ENCODE measurements at places on chromosomes 4 and X.

DNA sequence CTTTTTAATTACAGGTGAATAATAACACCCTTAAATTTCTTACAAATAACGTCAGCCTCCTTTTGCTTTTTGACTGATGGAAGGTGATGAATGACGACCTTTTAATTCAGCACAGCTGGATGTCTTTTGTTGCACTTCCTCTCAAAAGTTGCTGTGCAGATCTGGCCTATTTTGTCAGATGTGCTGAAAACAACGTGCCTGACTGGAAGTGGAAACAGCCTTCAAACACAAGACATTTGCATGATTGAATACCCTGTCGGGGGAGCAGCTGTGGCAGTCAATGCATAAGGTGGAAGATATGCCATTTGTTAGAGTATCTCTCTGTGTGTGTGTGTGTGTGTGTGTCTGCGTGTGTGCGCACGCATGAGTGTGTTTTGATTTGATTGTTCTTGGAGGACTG is 579.7 kb downstream of the SPRY1 start:
- no peak for DNase-seq

DNA sequence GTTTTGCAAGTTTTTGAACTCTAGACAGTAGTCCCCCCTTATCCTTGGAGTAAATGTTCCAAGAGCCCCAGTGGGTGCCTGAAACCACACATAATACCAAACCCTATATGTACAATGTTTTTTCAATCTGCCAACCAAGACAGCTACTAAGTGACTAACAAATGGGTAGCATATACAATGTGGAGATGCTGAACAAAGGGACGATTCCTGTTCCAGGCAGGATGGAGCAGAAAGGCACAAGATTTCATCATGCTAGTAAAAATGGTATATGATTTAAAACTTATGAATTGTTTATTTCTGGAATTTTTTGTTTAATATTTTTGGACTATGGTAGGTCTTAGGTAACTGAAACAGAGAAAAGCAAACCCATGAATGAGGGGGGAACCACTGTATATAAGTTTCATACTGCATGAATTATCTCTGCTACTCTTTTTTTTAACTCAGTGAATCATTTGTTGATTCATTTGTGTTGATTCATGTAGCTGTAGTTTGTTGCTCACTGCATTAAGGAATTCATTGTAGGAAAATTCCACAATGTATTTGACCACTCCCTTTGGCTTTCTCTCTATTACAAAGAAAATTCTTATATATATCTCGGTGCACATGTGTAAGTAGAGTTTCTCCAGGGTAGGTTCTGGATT is 21.9 kb upstream of the ANXA3 start:
- peak; percentile 40 for DNase-seq

GRCh38 chr4:136793848-136794247 is 738.4 kb downstream of the PCDH18 start:
- DNase-seq = no peak

DNA sequence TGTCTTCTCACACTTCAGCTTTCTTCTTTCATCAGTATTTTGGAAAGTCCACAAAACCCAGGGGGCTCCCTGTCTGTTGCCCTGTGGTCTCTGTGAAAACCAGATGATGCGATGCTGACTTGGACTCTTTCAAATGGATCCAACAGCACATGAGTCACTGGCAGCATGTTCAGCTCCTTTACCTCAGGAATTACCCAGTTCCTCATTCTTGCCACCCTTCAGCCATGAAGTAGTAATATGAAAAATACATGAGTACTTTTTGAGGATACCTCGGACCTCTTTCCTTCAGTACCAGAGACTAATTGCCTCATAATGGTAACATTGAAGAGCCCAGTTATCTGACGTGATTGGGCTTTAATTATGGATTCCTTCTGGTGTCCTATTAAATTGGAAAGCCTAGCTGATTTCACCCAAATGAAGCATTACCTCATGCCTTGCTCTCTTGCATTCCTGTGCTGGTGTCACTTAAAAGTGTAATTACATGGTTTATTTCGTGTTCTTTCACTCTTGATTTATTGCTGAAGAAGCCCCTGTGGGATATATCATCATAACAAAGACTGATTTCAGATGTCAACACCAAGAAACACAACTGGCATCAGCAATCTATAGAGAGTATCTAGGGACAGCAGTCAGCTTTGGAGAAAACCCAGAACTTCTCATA is 63.4 kb downstream of the NFKB1 start:
- no peak for DNase-seq

- DNase-seq = no peak
Measured at GRCh38 chrX:100673397-100673953, 29.5 kb downstream of the SRPX2 start.

GRCh38 chrX:40083120-40083978 is 14.4 kb downstream of the BCOR start:
- no peak for DNase-seq

- DNase-seq = no peak
Measured at GRCh38 chr4:108261026-108261425, 92.3 kb upstream of the LEF1 start.

DNA sequence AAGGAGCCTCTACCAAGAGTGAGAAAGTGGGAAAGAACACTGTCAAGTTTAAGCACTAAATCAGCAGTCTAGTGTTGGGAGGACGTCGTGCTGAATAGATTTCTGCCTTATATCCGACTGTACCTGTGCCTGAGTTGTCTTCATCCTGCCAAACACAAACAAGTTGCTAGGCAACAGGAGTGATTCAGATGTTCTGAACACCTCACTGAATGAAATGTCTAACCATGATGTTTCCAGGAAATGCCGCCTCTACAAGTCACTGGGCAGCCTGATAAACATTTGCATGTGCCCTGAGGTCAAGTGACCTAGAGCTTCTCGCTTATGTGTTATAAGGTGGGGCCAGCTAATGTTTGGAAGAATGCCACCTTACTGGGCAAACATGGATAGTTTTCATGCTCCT is 37.9 kb downstream of the SGMS2 start:
- no peak for DNase-seq

DNA sequence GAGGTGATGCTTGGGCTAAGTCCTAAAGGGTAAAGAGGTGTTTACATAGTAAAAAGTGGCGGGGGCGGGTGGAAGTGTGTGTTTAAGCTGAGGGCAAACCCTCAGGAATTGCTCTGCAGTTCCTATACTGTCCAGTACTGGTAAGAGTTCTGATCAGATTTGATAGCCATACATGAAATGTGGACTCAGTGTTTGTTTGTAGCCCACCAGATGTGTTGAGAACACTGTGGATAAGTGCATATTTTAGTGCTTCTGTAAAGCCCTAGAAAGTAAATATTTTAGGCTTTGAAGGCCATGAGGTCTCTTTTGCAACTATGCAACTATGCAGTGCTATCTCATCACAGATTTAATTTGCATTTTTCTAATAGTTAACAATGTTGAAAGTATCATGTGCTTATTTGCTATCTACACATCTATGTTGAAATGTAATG is 80.7 kb upstream of the EOLA2 start:
- no peak for DNase-seq

DNA sequence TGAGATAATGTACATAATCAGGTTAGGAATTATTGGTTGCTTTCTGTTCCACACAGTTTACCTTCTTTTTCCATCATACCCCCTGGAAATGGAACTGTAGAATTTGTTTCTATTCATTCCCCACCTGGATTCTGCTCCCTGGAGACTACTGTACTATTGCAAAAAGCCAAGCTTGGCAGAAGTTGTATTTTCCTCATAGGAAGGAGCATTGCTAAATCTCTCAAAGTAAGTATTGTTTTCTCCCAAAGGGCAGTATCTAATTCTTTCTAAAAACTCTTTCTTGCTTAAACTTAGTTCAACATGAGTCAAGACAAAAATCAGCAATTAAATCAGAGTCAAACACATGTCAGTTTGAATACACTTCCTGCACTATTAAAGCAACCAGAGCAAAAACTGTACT is 136.2 kb downstream of the CDS1 start:
- DNase-seq = no peak

DNA sequence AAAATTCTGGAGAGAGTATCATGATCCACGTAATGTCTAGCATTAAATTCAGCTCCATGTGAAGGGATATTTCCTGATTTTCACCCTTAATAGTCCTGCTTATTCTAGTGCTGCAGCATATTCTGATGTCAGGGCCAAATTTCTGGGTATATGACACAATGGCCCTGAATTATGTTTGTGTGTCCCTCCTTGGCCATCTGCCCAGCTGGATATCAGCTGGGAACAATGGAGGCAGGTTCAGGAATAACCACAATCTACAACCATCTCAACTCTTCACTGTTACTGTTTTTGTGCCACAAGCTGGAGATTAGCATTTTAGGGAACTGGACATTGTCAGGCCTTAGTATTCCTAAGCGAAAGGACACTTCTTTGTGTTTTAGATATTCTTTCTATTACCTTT is 3.5 kb downstream of the GLRB start:
- DNase-seq = no peak

- DNase-seq = no peak
Measured at GRCh38 chr4:117466388-117466787, 381.0 kb upstream of the TRAM1L1 start.

DNA sequence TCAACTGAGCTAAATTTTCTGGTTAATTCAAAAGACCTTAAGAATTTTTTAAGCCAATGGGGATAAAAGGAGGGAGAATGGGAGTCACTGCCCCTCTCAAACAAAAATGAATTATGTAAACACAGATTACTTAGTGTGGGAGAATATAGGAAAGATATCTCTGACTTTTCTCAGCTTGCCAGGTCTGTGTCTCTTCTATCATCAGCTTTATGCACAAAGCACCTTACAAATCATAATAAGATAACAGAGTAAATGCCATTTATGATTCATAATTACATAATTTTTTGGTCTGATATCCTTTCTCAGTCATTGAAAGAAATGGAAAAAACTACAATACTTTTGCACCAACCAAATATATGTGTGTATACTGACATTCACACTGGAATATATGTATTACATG is 604.6 kb upstream of the FAM241A start:
- DNase-seq = no peak

- DNase-seq = no peak
Measured at GRCh38 chrX:121191779-121192178, 144.4 kb downstream of the GLUD2 start.

DNA sequence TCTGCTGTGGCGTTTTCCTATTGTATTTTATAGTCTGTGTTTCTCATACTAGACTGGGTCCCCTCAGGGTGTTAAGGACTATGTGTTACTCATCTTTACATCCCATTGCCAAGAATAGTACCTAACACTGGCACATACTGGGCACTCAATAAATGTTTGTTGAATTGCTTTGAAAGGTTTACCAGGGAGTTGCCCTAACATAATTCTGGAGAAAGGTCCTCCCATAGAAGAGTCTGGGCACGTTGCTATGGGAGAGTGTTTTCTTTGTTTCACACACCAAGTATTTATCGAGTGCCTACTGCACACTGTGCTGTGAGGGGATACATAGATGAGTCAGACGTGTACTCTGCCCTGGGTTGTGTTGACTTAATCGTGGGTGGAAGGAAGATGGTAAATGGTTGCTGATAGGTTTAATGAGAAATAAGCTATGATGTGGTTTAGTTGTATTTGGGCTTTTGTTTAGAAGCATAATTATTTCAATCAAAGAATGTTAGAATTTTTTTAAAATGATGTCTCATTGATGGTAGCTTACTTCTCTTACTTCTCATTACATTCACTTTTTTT is 42.9 kb downstream of the AFF1 start:
- no peak for DNase-seq

DNA sequence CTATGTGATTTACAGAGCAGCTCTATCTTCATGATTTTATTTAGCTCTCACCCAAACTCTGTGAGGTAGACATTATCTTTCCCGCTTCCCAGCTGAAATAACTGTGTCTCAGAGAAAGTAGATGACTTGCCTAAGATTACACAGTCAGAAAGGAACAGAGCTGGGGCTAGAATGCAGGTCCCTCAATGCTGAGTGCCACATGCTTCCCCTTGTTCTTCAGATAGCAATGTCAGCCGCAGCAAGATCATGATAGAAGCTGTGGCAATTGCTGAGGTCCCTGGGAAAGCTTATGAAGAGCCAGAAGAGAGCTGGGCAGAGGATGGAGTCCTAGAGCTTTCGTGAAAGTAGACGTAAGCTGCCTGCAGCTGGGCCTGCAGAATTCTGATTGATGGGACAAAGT is 11.1 kb upstream of the GABRE start:
- no peak for DNase-seq

DNA sequence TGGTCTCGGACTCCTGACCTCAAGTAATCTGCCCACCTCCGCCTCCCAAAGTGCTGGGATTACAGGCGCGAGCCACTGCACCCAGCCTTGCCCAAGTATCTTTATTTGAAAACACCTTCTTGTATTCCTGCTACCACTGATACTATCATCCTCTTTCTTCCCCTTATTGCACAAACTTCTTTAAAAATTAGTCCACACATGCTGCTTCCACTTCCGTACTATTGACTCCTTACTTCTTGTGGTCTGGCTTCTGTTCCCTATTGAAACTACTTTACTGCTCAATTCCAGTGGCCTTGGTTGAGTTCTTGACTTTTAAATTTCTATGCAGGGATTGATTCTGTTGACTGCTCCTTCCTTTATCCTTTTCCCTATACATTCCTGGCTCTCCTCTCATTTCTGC is 38.8 kb downstream of the MTM1 start:
- DNase-seq = no peak

GRCh38 chr4:77023920-77024319 is 51.9 kb downstream of the CCNI start:
- no peak for DNase-seq

GRCh38 chr4:89113415-89113814 is 2.1 kb downstream of the TIGD2 start:
- no peak for DNase-seq
